ENCODE measurements at places on chromosomes 1 and 21.

DNA sequence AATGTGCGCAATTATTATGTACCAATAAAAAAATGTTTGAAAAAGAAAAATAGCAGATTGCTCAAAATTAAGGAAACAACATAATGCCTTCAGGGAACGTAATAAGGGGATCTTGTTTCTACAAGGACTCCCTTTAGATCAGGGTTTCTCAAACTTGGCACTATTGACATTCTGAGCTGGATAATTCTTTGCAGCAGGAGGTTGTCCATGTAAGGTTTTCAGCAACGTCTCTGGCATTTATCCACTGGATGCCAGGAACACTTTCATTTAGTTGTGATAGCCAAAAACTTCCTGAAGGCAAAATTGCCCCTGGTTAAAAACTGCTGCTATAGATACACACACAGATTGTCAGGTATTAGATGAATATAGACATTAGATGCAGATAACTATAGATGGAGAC is 666.7 kb upstream of the ADAMTS5 start:
- no peak for DNase-seq

GRCh38 chr1:111602974-111603373 is 16.6 kb upstream of the RAP1A start:
- DNase-seq: no peak

DNA sequence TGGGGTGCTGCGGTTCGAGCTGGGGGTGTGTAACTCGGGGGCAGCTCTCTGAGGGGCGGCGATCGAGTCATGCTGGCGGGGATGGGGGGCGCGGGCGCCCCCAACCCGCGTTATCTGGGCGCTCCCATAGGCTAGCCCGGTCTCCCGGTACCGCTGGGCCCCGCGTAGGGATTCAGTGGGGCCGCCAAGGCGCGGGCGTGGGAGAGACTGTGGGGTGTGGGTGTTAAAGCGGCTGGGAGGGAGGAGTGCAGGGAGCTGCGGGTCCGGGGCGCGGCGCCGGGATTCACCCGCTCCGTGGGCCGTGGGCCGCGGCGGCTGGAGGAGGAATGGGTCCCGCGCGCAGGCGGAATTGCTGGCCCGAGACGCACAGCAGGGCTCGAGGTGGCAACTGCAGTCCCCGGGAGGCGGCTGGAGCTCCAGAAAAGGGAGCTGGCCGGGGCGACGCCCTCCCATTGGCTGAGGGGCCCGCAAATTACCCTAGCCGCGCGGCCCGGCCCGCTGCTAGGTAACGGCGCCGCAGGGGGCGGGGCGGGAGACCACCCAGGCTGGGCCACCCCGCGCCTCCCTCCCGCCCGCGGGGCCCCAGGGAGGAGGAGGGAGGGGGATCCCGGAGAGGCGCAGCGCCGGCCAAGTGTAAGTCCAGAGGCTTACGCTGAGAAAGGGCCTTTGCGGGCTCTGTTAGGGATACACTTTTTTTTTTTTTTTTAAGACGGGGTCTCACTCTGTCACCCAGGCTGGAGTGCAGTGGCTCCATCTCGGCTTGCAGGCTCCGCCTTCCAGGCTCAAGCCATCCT is at the start of gene PTCH2:
PTCH2 (minus strand) TSS at position 392 of the 794 bp plus-strand sequence; CDS start at position 71, 321 bp downstream.
- DNase-seq: no peak

GRCh38 chr1:156083800-156084790 is 1.8 kb upstream of the MEX3A start:
- DNase-seq: no peak

DNA sequence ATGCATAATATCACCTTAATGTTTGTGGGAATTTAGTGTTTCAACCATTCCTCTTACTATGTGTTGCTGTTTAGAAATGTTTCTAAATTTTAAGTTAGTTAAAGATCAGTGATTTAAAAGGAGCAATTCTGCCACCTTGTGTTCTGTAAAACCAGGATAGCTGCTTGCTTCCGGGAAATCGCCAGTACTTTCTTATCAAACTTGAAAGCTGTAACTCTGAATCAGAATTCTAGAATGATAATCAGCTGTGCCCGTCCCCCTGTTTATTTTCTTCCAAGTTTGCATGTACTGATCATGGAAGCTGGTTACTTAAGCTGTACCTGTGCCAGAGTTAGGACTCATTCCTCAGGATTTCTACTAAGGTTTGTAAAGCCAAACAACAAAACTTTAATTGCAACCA is 656.4 kb downstream of the LTN1 start:
- peak; percentile 60 for DNase-seq

DNA sequence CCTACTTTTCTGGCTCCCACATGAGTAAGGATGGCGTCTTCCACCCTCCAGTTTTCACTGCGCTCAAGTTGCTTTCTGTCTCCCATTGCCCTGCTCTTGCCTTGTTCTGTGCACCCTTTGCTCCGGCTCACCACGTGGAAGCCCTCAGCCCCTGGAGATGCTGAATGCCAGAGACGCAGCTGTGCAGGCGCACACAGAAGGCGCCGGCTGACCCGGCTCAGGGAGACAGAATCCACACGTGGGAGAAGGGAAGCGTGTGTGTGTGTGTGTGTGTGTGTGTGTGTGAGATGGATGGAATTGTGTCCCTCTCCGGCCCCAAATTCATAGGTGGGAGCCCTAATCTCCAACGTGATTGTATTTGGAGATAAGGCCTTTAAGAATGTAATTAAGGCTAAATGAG is 118.2 kb upstream of the ERRFI1 start:
- no peak for DNase-seq

- no peak for DNase-seq
Observed at GRCh38 chr1:227321035-227321434, 2.7 kb upstream of the CDC42BPA start.

DNA sequence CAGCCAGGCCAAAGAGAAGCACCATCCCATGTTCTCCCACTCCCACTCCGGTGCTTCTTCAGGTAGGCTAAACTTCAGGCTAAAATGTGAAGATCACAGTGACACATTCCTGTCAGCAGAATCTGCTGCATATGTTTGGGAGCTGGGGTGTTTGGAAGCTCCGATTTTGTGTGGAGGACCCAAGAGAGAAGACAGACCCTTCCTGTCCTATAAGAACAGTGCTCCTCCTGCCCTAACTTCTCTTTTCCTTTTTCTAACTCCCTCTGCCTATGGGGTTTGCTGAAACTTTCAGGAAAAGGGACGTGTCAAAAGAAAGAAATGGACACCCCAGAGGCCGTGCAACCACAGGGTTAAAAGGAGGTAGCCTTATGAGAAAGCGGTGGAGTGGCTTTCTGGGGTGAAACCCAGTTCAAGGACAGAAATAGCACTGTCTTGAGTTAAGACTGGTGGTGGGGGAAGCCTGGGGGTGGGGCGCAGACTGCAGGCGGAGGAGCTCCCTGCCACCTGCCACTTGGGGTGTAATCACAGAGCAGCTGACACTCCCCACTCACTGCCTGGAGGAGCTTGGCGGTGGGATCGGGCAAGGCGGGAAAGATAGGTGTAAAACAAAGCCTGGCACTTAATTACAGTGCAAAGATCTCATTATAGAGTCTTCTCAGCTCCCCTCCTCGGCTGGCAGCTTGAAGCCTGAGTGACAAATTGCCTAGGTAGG is 645 bp upstream of the TLR5 start:
- no peak for DNase-seq

DNA sequence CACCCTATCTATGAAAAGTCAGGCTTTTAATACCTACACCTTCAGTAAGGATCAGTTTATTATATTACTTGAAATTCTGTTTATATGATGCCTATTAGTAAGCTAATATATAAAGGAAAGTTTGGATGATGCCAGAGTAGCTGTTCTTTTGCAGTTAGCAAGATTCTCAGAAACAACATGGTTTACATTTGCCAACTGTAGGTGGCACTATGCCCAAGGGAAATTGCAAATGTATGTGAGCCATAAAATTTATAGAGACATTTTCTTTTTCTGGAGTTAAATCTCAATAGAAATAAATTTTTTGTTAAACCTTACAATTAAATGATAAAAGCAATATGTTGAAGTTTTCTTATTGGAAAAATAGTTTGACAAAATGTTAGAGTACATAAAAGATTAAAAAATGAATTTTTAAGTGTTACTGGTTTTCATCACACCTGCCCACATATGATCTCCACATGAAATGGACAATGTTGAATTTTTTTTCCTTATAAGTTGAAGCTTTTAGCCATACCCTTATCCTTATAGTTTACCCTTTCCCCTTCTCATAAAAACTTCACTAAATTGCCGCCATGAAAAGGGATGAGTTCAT is 32.1 kb upstream of the EPHX4 start:
- peak; percentile 50 for DNase-seq

DNA sequence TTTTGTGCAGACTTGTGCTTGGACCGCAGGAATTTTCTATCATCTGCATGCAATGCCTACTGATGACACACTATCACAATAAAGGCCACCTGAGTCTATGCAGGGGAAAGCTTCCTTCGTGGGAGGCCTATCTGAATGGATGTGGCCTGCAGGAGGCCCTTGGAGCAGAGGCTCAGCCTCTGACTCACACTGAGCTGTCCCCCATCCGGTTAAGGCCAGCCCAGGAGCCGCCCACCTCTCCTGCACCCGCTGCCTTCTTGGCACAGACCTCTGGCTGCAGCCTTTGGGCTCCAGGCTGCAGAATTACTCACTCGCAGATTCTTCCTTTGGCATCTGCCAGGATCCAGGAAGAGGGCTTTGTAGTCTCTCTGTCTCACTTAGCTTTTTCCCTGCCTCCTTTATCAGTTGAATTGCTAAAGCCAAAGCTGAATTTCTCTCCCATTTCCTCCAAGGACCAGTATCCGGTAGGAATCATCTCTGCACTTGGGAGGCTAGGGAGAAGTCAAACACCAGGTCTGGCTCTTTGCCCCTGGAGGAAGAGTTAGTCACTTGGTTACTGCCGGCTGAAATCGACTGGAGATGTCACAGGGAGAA is 65.1 kb upstream of the JUN start:
- peak; percentile 97 for DNase-seq

DNA sequence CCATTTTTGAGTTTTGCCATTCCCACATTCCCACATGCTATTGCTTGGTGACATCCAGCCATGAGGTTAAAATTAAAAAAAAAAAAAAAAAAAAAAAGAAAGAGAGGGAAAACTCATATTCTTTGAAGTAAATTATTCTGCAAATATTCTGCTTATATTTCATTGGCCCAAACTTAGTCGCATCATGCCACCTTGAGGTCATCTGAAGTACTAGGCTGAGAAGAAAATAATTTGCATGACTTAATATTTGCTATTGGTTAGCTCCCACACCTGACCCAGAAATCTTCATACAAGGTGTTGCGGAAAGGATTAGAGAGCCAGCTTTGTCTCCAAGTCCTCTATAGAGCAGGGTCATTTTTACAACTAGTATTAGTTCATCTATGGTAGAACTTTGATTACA is 2206.0 kb downstream of the MRPL39 start:
- no peak for DNase-seq

DNA sequence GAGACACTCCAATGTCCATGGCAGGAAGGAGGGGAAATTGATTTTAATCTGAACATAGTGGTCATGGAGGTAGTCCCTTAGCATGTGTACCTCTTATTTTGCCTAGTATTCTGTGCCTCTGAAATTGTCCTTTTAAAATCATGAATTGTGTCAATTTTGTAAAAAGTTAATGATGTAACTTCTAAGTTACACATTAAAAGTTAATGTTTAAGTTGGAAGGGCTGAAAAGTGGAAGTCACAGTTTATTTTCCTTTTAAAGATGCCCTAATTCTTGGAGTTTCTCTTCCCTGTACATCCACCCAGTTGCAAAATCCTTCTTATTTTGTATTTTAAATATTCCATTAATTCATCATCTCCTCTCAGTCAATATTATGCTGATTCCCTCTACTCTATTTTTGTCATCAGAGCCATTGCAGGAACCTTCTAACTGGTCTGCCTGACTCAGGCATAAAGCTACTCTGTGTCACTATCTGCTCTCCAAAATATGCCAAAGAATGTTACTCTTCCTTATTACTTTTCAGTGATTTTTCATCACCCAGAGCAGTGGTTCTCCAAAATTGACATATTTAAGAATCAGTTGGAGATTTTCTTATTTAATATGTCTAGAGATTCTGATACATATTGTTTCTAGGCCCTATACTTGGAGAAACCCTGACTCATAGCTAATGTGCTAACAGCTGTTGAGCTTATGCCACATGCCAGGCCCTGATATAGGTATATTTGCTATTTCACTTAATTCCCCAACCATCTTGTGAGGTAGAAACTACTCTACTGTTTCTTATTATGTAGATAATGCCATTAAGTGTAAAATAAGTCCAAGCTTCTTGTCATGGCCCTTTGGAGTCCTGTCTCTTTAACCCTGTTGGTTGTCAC is 5.1 kb downstream of the HOOK1 start:
- no peak for DNase-seq

- no peak for DNase-seq
Observed at GRCh38 chr1:11535316-11535715, 56.4 kb downstream of the DISP3 start.
